Motor neuron (in vitro differentiated cells): ENCODE measurements at places on chromosomes 6 and 20.

DNA sequence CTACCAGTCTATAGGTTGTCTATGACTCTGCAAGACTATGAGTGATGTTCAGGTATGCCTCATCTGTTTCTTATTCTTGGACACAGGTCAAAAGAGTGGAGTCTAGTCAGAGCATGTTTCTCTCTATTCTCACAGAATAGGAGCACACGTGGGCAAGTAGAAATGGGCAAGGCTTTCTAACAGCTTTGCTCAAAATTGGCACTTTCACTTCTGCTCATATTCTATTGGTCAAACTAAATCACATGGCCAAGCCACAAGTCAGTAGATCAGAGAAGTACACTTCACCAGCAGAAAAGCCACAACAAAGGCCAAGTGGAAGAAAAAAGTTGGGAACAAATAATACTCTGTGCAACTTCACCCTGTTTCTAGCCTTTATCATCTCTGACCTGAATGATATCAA is 354.5 kb upstream of the SYNCRIP start:
- no peak for ATAC-seq

- no peak for ATAC-seq
Measured at GRCh38 chr6:126781582-126781981, 336.9 kb upstream of the RSPO3 start.

DNA sequence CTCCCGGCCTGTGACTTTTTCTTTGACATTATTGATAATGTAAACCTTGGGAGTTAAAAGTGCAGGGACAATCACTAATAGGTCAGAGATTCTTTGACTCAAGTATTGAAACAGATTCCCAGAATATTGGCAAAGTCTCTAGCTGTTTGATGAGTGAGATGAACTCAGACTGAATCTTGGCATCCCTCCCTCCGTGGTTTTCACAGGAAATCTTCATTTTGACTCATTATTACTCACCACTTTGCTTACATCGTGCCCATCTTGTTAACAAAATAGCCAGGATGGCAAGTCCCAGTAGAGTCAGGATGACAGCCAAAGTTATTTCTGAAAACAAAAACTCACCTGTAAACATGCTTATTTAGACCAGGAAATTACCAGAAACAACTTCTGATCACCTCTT is 2.0 kb downstream of the TSBP1 start:
- ATAC-seq = no peak

GRCh38 chr6:18823782-18824386 is 436.7 kb downstream of the RNF144B start:
- no peak for ATAC-seq

DNA sequence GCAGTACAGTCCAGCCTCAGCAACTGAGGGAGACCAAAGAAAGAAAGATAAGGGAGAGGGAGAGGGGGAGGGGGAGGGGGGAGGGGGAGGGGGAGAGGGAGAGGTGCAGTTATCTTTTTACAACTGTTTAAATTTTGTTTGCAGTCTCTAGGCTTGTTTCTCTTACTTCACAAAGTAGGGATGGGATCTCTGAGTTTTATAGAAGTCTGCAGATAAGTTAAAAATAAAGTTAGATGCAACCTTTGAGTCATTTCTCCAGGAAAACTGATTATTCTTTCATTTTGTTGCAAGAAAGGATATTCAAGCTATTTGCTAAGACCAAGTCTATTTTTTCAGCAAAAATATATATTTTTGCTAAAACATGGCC is 487.3 kb downstream of the ADGRB3 start:
- ATAC-seq = no peak

GRCh38 chr6:40957616-40958492 is 81.2 kb downstream of the UNC5CL start:
- ATAC-seq = no peak

GRCh38 chr6:34555328-34555727 is 801 bp downstream of the SPDEF start:
- no peak for ATAC-seq

GRCh38 chr6:84227044-84227433 is 404 bp downstream of the CEP162 start:
- peak; percentile 24 for ATAC-seq

GRCh38 chr6:28643017-28643740 is 117.5 kb downstream of the GPX5 start:
- ATAC-seq = peak; percentile 93
